T-cell (primary cell): ENCODE measurements at places on chromosomes 2 and 18. TPM values are rescaled to one million over a fixed set of nuclear protein-coding genes. Genes with fewer than 3 reads are reported as not detected.
A peak's percentile ranks its signal among the peaks of the same experiment; 100 is the strongest.

ALKAL2 gene
- not detected for total RNA-seq

- DNase-seq, result no peak
- H3K4me1 ChIP-seq, result no peaks in the 10 kb centered on the region
- H3K27ac ChIP-seq, result no peak overlapping the region
- no peak overlapping the region for H3K4me3 ChIP-seq
- H3K36me3 ChIP-seq, result no peaks in the 10 kb centered on the region
- no peaks in the 10 kb centered on the region for H3K27me3 ChIP-seq
These were observed 38.4 kb upstream of the PAPOLG start for GRCh38 chr2:60717691-60718090.

SAG gene
- total RNA-seq, result 0.03 TPM

GRCh38 chr2:88932686-88933085 lies 241.2 kb downstream of the RPIA start:
- H3K36me3 ChIP-seq, result no peaks in the 10 kb centered on the region
- no peaks in the 10 kb centered on the region for H3K4me1 ChIP-seq
- peaks cover 3% of the 10 kb centered on the region for H3K27me3 ChIP-seq
- H3K27ac ChIP-seq, result no peak overlapping the region
- DNase-seq, result no peak
- no peak overlapping the region for H3K4me3 ChIP-seq

CNDP1 gene
- total RNA-seq, result 0.76 TPM

- H3K4me1 ChIP-seq, result no peaks in the 10 kb centered on the region
- no peak overlapping the region for H3K27ac ChIP-seq
- no peak for DNase-seq
- no peaks in the 10 kb centered on the region for H3K36me3 ChIP-seq
- H3K27me3 ChIP-seq, result peaks cover 15% of the 10 kb centered on the region
- no peak overlapping the region for H3K4me3 ChIP-seq
These were observed 94.1 kb upstream of the ACAA2 start for GRCh38 chr18:49907346-49907929.

SNRPD1 gene
- 30.7 TPM for total RNA-seq

- no peak overlapping the region for H3K4me3 ChIP-seq
- peaks cover 9% of the 10 kb centered on the region for H3K27me3 ChIP-seq
- H3K4me1 ChIP-seq, result no peaks in the 10 kb centered on the region
- H3K36me3 ChIP-seq, result no peaks in the 10 kb centered on the region
These were observed 97.2 kb downstream of the RTN4 start for GRCh38 chr2:54952978-54953456.

DNA sequence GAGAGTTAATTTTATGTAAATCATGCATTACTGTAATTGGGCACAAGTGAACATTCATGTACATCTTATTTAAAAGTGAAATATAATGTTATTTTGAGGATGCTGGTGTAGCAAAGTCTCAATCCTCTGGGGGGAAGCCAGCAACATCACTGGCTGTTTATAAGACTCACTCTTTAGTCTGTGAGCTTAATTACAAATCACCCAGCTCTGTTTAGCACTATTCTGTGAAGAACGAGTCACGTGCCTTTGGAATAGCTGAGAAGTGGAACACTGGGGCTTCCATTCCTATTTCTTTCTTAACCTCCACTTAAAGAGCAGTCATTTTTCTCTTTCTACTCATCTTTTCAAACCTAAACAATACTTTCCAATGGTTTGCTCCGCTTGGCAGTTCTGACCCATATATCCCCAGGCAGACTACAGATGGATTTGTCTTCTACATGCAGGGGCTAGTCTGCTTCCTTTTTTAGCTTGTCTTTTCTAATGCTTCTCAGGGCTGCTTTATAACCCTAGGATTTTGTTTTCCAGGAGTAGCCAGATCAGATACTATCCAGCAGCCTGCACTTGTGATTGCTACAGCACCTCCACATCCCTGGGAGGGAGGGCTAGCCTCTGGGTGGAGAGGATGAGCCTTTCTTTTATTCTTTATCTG lies 95.3 kb upstream of the CAVIN2 start:
- no peaks in the 10 kb centered on the region for H3K4me1 ChIP-seq
- no peak for DNase-seq

ATP6V1C2 gene
- not detected for total RNA-seq

GRCh38 chr2:24423095-24423494 lies 62.8 kb upstream of the ITSN2 start:
- no peak overlapping the region for H3K4me3 ChIP-seq
- no peaks in the 10 kb centered on the region for H3K4me1 ChIP-seq
- H3K36me3 ChIP-seq, result no peaks in the 10 kb centered on the region
- DNase-seq, result no peak
- no peaks in the 10 kb centered on the region for H3K27me3 ChIP-seq

- no peaks in the 10 kb centered on the region for H3K4me1 ChIP-seq
- H3K27me3 ChIP-seq, result no peaks in the 10 kb centered on the region
- DNase-seq, result no peak
- no peak overlapping the region for H3K4me3 ChIP-seq
These were observed 663.3 kb upstream of the CHAC2 start for GRCh38 chr2:53104263-53104662.

DNA sequence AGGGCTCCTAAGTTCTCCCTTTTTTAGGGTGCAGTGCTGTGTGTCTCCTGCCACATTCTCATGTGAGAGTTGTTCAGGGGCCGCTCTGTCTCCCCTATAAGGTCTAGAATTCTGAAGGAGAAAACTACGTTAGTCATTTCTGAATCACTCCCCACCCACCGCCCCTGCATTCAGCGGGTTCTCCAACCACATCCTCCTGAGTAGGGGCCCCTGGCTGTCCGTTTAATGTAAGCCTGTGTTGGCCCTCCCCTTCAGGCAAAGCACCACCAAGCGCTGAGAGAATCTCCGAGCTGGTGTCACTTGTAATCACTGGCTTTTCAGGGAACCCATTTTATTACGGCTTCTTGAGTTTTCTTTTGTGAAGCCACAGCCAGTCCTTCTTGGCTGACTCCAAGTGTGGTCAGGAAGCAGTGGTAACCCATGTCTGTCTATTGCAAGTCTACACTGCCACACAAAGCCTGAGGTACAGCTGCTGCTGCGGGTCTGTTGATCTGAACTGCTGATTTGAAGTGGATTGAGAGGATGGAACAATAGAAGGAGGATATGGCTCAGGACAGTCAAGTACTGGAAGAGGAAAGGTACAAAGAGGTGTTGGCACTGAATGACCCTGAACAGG lies 16.9 kb downstream of the LCT start:
- H3K4me1 ChIP-seq, result peaks cover 24% of the 10 kb centered on the region
- H3K4me3 ChIP-seq, result peak overlapping the region; percentile 41
- no peak overlapping the region for H3K27ac ChIP-seq
- DNase-seq, result peak; percentile 41

C2orf92 gene
- 24.1 TPM for total RNA-seq
